ENCODE measurements at places on chromosomes 6 and 20.
A peak's percentile ranks its signal among the peaks of the same experiment; 100 is the strongest.

- peak; percentile 72 for DNase-seq
Measured at GRCh38 chr6:41779788-41780550, at the start of gene FRS3. Gene FRS3, minus strand, starts transcription at chr6:41779900. Its CDS starts 2,913 bp downstream, at chr6:41776987.

- DNase-seq: peak; percentile 72
Measured at GRCh38 chr20:63232235-63233060, 3.3 kb upstream of the BIRC7 start.

- DNase-seq: no peak
Measured at GRCh38 chr6:122347280-122347679, 52.2 kb upstream of the HSF2 start.

GRCh38 chr6:76684875-76685274 lies 612.4 kb upstream of the IMPG1 start:
- DNase-seq: no peak

DNA sequence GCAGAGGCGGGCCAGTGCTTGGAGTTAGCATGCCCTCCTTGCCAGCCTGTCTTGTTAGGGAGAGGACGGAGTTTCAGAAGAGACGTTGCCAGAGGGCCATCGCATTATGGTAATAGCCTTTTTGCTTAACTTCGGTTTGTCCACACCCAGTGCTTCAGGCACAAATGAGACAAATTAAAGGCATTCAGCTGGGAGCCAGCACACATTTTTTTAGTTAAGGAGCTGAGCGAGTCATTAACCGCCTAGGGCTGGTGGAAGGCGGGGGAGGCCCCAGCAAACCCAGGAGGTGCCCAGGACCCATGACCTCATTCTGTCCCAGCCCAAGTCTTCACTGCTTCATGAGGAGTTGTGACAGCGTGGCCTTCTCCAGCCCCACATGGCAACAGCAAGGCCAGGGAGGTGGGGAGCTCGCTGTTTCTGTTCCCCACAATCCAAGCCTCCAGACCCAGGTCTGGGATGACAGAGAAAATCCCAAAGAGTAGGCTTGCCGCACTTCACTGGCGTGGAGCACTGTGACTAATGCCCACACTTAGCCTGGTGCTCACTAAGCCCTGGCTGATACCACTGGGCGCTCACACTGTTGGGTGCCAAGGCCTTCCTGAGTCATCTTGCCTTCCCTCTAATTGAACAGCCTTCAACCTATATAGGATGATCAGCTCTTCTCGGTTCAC lies 237.1 kb downstream of the ANKRD60 start:
- DNase-seq: peak; percentile 90

DNA sequence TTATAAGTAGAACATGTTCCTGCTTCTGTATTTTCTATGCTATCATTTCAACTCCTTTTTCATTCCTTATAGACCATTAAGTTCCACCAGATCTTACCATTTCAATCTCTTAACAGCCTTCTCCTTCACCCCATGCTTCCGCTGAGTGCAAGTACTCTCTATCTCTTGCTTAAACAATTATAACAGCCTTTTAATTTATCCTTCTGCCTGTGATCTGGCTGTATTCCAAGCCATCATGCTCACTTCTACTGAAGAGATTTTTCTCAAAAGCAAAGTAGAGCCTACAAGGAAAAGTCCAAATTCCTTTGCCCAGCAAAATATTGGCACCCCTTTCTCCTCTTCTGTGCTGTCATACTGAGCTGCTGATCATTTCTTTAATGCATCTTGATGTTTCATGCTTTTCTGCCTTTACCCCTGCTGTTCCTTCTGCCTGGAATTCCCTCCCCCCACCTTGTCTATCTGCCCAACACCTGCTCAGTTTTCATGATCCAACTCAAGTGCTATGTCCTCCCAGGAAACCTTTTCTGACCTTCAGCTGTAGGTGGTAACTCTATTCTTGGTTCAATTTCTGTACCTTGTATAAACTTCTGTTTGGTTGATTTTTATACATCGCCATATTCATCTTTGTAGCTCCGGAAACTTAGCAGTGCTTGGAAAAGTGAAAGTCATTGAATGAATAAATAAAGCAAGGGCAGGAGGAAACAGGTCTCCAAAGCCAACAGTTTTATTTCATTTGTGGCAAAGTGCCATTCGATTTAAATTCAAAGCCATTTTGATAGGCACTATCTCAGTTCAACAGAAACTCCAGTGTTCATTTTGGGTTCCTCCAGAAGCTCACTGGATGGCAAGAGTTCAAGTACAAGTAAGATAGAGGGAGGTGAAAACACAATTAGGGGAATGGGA lies 10.5 kb upstream of the BMP2 start:
- no peak for DNase-seq

DNA sequence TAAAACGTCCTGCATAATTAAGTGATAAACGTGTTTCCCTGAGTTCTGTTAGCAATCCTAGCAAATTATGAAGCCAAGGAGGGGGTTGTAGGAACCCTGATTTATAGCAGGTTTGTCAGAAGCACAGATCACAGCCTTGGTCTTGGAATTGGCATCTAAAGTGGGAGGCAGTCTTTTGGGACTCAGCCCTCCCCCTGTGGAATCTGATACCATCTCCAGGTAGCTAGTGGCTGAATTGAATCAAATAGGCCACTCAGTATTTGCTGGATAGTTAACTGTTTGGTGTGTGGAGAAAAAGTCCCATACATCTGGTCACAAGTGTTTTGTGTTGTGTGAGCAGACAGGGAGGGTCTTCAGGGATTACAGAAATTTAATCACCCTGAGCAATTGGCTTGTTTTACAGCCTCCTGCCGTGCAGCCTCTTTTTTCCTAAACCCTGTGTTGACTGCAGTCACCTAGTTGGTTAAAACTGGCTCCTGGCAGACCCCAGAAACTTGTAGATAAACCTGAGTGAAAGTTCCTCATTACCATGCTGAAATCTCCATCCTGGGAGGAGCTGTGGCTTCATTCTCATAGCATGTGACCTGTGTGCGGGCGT lies 19.0 kb upstream of the KIFC1 start:
- no peak for DNase-seq

DNA sequence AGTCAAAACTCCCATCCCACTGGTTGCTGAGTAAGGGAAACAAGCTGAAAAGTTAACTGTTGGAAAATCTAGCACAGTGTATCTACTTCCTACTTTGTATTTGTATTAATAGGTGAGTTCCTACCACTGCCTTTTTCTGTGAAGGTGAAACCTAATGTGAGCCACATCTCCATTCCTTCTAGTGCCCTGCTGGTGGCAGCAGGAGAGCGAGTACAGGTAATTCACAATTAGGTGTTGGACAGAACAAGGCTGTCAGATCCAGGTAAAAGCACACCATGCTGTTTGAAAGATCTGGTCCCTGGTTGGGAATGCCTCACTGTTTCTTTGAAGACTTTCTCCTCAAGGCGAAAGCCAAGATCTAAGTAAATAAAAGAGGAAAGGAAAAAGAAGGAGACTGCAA lies 528.4 kb downstream of the PKHD1 start:
- peak; percentile 37 for DNase-seq

GRCh38 chr6:35026434-35027222 lies 114.5 kb downstream of the TCP11 start:
- peak; percentile 94 for DNase-seq

GRCh38 chr6:140758169-140758877 lies 1374.4 kb upstream of the GJE1 start:
- DNase-seq: peak; percentile 44

- DNase-seq: no peak
Measured at GRCh38 chr6:32484614-32484998, 44.9 kb downstream of the HLA-DRA start.

DNA sequence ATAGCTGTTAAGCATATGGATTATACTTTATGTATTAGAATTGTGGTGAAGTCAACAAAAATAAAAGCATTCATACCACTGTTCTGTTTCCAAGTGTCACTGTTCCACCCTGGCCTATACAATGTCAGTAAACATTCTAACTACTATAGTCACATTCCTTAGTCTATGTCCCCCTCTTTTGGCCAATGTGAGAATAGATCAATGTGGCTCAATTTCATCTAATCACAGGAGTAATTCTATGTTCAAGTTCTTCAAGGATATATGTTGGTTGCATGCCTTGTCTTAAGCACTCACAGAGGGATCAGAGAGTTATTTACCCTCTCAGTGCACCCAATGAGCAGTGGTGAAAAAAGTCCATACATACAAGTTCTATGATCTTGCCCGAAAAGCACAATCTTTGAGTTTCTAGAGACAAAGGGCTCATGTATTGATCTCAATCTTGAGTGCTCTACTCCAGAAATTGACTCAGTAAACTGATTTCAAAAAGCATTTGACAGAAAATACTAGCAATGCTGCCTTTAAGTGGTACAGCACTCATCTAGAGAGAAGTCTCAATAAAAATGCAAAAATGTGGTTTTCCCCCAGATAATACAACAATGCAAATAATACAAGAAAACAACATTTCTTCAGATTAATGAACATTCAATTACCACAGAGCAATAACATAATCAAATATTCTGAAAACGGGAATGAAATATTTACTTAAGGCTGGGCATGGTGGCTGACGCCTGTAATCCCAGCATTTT lies 16.5 kb downstream of the SMLR1 start:
- DNase-seq: peak; percentile 34

DNA sequence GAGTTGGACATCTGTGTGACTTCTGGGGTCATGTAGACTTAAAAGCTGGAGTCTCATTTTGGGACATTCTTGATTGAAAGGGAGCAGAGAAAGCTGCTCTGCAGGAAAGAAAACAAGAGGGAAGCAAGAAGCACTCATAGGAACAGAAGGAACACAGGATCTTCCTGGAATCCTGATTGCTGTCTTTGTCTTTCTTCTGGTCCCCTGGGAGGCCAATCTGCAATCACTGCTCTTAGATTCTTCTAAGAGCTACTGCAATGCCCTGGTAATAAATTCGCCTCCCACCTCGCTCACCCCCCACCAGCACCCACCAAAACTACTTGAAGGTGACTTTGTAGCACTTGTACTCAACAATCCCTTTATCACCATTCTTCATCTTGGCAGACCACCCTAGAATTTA lies 51.8 kb downstream of the SLC35B3 start:
- DNase-seq: no peak

DNA sequence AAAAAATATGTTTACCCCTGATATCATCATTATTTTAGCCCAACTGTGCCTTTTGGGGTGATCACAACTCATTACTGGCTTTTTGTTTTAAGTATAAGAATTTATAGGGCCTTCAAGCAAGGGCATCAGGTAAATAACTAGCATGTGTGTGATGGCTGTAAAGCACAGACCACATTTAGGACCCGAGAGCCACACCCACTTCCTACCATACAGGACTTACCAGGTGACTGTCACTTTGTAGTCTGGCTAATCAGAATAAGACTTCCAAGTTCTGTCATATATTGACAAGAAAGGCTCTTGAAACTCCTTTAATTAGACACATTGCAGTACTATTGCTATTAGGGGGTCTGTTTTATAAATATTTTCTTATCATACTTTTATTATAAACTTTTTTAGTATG lies 31.1 kb downstream of the TMEM242 start:
- no peak for DNase-seq

DNA sequence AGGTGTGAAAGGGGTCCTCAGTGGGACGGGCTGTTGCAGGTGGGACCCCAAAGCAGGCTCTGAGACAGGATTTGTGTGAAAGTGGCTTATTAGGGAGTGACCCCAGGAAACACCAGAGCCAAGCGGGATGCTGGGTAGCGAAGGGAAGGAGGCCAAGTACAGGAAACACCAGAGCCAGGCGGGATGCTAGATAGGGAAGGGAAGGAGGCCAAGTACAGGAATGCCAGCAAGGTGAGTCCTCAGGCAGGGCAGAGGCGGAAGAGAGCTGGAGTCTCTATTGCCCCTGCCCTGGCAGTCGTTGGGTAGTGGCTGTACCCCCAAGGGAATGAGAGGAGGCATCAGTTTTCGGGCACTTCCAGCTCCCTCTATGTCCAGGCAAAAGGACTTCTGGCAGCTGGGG lies 30.5 kb upstream of the TGM2 start:
- no peak for DNase-seq

- DNase-seq: peak; percentile 39
Measured at GRCh38 chr6:36727505-36728021, 29.9 kb downstream of the RAB44 start.

- DNase-seq: peak; percentile 51
Measured at GRCh38 chr6:144284783-144285547, at the start of gene UTRN. Gene UTRN, plus strand, starts transcription at chr6:144285335. Its CDS starts 6,494 bp downstream, at chr6:144291829.

DNA sequence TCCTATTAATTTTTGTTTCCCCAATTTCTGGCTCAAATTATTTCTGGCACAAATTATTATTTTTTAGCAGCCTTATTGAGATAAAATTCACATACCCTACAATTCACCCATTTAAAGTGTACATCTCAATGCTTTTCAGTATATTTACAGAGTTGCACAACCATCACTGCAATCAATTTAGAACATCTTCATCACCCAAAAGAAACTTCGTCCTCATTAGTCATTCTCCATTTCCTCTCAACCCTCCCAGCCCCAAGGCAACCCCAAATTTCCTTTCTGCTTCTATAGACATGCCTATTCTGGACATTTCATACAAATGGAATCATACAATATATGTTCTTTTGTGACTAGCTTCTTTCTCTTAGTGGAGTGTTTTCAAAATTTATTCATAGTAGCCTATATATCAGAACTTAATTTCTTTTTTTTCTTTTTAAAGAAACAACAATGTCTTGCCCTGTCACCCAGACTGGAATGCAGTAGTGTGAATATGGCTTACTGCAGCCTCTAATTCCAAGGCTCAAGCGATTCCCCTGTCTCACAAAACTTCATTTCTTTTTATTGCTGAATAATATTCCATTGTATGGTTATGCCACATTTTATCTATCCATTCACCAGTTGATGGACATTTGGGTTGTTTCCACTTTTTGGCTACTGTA lies 84.5 kb downstream of the DNAH8 start:
- DNase-seq: peak; percentile 84

- DNase-seq: no peak
Measured at GRCh38 chr6:20978151-20978614, 443.9 kb downstream of the CDKAL1 start.

DNA sequence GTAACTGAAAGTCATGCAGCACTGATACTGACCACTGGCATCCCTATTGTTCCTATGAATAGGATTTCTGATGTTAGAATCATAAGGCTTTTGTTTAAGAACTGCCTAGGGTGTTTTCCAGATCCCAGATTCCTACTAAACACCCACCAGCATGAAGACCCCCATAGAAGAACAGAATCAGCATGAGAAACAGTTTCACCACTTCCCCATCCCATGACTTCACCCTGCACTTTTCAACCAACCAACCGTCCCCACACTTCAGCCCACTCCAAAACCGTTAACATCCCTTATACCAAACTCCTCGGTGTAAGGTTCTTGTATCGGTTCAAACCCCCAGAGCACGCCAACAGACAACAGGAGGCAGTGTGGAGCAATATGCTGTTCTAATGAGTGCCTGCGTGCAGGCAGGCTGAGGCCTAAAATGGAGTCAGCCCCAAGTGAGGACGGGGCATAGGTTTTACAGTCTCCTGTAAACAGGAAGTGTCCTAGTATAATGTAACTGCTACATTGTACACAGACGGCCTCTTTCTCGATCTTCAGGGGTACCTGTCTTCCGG lies 11.4 kb upstream of the SSTR4 start:
- DNase-seq: no peak

DNA sequence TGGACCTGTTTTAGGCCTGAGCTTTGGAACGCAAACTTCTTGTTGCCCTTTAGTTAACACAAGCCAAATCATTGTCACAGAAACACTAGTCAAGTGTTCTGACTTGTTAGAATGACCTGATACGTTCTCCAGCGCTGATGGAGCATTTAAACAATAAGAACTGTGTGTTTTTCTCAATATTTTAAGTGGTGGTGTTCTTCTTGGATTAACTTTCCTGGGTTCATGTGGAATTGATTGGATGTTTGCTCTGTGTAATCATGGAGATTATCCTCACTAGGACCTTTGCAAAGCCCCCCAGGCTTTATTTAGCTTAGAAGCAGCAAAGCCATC lies 1.6 kb downstream of the LRRC1 start:
- peak; percentile 63 for DNase-seq

GRCh38 chr20:34709831-34710567 lies 5.9 kb downstream of the TP53INP2 start:
- DNase-seq: peak; percentile 24

- no peak for DNase-seq
Measured at GRCh38 chr20:58012731-58013510, 215.5 kb downstream of the ANKRD60 start.
